ENCODE measurements at places on chromosomes 6 and 20.

DNA sequence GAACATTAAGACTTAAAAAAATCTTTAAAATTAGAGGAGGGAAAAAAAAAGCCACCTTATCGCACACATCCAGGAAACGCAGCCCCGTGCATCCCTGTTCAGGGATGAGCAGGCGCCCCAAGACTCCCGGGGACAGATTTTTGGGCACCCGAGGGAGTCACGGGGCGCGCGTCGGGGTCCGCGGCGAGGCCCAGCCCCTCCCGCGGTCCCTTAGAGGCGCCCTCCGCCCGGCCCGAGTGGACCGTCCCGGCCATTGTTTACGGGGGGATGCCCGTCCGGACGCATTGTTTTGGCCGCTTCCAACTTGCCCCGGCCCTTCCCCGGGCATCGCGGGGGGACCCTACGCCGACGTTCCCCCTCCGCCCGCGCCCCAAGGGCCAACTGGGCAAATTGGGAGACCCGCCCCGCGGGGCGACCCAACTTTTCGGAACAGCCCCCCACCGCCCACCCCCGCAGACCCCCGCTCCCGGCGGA lies 610 bp downstream of the ZNF217 start:
- no peak for DNase-seq

DNA sequence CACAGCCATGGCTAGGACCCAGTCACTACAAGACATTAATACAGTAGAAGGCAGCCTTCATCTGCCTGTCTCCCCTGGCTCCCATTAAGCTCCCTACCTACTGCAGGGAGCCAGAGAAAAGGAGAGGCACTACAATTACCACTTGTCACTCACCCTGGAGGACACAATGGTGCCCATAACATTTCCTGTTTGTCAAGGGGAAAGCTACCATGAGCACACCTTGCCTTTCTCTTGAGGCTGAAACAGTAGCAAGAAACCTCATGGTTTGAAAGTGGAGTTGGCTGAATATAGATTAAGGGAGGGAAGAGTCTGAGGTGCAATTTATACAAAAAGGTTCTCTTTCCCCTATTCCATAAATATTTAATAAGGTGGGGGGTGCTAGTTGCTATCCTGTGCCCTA lies 27.9 kb downstream of the STK38 start:
- DNase-seq: no peak

DNA sequence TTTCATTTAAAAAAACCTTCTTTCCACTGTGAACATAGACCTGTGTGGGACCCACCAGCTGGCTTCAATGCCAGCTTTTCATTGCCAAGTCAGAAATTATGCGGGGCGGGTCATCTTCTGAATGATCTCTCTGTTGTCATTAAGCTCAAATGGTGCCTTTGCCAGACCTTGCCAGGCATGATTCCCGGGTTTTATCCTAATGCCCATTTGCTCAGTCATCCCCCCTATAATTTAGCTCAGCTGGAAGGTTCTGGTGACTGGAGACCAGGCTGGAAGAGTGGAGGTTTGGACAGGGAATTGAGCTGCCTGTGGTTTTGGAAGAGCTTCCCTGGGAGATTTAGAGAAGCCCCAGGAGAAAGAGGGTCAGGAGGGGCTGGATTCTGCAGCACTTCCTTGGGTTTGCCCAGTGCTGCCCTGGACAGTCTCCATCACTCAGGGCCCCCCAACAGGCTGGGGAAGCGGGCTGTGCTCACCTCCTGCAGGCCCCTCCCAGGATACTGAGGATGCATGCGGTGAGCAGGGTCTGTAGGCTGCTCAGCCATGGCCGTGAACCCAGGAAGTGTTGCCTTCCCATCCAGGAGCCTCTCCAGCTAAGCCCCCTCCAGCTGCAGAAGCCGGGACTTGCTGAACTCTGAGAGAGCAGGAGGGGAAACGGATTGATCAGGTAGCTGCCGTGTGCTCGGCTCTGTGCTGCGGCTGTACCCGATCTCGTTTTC lies 273.0 kb downstream of the CDH4 start:
- no peak for DNase-seq

DNA sequence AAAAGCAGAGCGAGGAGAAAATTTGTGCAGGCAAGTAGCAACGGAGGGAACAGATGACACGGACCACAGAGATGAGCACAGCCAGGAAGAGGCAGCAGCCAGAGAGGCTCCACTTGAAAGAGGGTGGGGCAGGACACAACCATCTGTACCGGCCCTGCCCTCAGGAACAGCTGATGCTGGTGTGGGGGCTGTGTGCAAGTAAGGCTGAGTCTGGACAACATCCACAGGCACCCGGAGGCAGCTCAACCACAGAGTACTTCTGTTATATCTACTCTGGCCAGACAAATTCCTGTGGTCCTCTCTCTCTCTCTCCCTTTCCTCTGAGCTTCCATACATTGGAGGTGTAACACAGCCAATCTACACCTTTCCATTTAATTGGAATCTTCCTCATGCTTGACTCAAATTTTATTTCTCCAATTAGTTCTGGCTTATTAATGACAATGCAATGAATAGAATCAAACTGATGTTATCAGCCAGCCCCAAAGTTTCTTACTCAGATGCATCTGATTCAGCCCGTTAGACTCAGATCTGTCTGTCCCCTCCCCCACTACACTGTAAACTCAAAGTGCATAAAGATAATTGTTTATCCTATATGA lies 24.9 kb downstream of the KIF13A start:
- no peak for DNase-seq

GRCh38 chr6:116118608-116119007 lies 7.3 kb downstream of the COL10A1 start:
- DNase-seq: no peak

DNA sequence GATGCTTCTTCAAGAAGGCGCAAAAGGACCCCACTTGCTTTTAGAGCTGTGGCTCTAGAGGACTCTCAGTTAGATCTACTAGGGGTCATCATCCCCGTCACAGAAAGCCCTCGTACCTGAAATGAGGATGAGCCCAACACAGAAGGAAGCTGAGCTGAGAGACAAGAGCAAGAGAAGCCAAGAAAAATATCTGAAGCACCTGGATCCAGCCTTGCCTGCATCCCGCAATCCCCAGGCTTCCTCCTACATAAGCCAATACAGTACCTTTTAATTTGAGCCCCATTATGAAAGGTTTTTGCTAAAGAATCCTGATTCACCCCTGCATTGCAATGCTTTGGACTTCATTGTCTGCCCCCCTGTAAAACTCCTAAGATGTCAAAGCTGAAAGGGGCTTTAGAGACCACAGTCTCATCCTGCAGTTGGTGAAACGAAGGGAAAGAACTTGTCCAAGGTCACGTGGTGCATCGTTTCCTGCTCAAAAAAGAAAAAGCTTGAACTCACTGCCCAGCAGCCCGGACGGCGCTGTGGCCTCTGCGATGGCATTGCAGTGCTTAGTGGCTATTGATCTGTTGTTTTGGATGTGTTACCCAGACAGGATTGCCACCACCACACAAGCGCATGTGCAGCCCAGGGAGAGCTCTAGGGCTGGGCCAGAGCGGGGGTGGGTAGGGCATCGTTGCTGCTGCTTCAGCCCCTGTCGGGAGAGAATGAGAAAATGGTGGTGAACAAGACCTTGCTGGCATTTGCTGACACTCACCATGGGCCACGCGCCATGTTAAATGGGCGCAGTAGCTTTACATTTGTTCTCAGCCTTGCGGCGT lies 28.4 kb downstream of the AAR2 start:
- no peak for DNase-seq
